RCC 7860 (cell line): ENCODE measurements at places on chromosomes 5 and 9.

DNA sequence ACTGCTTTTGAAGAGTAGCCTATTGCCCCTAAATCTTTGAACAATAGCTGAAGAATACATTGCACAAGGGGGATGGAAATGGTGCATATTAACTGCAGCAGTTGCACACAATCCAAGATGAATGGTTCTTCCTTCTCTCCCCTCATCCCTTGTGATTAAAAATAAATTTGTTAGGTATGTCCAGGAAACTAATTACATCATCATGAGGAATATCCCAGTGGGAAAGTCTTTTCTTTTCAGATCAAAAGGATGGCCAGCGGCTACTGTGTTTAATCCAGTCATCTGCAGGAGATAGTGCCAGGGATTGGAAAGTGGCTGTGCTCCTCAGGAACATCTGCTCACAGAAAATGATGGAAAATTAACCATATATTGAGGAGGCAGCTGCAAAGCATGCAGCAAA is 508.4 kb upstream of the SEMA6A start:
- DNase-seq = no peak

DNA sequence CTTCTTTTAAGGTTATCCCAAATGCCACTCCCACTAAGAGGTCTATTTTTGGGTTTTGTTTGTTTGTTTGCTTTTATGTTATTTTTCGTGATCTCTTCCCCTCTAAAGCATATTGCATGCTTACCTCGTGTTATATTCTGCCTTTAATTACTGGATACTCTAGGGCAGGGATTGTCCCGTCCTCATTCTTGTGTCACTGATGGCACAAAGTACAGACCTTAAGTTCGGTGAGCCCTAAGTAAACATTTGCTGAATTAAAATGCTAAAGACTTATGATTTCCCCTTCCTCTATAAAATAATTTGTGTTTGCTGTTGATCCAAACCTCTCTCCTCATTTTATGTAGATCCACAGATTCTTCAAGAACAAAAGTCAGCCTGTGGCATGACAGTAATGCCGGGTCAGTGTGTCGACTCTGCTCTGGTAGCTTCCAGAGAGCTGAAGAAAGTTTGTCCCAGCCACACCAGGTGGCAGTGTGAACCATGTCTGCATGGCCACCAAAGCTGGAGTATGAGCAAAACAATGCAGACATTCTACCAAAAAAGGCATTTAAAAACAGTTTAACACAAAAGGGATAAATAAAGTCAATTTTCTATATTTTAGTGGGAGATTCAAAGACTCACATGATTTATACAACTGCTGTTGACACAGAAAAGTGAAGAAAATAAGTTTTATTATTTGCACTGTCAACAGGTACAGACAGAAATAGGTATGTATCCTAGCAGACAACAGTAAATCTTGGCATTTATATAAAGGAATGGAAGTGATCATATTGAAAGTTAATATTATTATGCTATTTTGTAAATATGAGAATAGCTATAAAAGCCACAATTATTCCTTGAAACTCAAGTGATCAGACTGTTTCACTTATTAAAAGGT is 17.9 kb upstream of the POC5 start:
- DNase-seq = no peak

DNA sequence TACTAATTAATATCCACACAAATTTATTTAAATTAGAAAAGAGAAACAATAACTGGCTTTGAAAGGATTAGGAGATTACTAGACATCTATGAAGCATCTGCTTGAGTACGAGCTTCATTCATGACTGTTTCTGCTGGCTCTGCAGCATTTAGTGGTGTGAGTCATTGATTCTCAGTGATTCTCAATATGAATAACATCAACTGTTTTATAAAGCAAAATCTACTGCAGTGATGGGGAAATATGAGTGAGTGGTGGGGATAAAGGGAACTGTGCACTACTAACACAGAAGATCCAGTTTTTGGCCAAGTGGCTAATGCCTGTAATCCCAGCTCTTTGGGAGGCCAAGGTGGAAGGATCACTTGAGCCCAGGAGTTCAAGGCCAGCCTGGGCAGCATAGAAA is 8.4 kb downstream of the FNBP1 start:
- DNase-seq = no peak

DNA sequence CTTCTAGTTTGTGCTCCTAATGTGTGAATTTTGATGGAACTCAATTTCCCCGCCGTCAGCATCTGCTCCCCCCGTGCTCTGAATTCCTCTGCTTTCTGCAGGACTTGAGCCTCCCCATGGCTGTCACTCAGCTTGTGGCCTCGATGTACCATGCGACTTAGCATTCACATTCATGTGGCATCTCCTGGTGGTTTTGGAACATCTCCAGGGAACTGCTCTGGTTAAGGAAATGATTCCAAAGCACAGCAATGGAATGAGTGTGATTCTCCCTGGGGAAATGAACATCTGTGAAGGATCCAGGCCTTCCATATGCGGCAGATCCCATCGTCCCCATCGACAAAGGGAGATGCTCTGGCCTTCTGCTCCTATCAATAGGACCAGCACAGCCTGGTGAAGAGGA is 119.0 kb downstream of the ENTREP1 start:
- DNase-seq = peak; percentile 55

DNA sequence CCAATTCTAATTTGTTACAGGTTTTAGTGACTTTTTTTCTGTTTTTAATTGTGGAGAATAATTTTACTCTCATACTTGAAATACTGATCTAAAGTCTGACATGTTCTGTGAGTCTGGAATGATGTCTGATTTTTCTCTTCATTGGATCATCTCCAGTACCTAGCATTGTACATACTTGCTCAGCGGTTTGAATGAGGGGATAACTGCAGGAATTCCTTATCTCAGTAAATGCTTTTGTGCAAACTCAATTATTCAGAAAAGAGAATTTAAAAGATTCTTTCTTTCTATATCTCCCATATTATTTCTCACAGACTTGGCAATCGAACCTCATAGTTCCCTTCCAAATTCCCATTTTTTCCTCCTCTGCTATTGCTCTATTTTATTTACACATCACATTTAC is 397.9 kb upstream of the SGCD start:
- DNase-seq = no peak

GRCh38 chr9:30065888-30066287 is 2318.6 kb upstream of the ACO1 start:
- no peak for DNase-seq

DNA sequence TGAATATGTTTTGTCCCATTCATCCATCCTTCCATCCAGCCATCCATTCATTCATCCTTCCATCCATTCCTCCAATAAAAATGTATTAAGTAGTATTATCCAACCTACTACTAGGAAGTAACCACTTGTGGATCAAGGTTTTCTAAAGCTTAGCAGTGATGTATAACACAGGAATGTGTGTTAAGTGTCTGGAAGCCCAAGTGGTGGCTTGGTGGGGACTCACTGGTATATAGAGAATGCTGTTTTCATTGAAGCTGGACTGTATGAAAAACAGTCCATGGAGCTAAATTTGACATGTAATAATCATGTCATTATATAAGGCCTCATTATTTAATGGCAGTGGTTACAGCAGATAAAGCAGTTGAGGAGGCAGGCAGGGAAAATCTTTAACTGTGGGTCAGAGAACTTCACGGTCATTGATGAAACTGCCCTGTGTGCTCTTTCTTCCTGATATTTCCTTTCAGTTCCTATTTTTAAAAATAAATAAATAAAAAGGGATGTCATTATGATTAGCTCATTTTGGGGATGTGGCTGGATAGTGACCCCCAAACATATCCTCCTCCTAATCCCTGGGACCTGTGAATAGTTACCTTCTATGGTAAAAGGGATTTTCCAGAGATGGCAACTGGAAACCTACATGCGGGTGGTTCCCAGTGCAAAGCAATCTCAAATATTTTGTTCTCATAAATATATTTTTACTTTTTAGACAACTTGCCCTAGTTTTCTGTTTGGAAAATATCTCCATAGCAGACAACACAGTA is 82.3 kb downstream of the DAPK1 start:
- DNase-seq = peak; percentile 29

DNA sequence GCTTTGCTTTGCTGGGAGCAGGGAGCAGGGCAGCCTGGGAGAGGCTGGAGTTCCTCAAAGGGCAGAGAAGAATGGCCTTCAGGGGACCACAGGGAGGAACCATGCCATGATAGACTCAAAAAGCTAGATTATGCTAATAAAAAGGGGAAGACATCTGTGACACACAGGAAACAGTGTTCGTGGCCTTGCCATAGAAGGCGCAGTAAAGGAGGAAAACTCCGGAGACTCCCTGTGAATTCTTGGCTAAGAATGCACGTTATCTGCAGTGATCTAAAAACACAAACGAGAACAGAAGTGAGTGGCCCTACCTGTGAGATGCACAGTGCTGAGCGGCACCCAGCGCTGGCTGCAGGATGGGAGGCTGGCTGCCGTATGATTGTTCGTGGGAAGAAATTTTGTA is 15.9 kb upstream of the LTC4S start:
- DNase-seq = no peak

DNA sequence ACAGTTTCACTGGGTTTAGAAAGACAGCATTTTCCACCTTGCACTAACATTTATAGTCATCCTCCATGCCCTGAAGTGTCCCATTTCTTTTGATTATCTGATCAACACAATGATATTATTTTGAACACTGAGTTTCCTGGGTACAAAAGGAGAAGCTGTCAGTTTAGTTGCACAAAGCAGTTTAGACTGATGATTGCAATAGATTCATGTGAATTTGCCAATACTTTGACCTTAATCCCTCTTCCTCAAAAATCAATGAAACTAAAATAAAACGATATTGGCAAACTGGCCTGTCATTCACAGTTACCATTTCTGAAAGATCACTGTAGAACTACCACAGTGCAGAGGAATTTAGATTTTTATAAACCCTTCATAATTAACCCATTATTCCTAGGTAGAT is 34.2 kb upstream of the RASGRF2 start:
- DNase-seq = no peak

GRCh38 chr9:14369011-14369410 is 55.1 kb upstream of the NFIB start:
- no peak for DNase-seq

DNA sequence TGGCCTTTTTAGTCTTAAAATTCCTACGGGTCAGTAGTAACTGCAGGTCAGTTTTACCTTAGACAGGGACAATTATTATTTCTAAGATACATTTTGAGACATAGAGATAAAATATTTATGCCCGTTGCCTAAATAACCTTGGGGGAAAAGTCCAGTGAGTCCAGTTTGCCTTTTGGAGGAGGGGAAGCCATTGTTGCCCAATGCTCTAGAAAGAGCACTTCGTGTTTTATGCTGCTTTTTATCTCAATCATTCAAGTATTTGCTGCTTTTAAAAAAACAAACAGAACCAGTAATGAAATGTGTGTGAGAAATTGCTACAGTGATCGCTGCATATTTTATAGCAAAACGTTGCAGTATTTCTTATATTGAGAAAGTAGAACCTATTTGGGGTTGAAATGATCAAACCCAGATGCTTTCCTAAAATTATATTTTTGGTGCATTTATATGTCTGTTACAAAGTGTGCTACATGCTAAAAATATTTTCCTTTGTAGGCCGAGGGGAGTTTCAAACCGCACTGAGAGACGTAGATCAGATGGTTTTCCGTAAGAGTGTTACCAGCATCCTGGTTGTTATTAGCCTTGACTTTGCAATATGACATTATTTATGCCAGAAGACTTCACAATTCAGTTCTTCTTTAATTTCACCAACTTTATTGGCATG is 266.8 kb downstream of the AOPEP start:
- DNase-seq = no peak

- DNase-seq = no peak
Observed at GRCh38 chr9:95477885-95478284, 38.9 kb downstream of the PTCH1 start.

- DNase-seq = no peak
Observed at GRCh38 chr5:2136728-2137333, 254.1 kb upstream of the IRX4 start.

DNA sequence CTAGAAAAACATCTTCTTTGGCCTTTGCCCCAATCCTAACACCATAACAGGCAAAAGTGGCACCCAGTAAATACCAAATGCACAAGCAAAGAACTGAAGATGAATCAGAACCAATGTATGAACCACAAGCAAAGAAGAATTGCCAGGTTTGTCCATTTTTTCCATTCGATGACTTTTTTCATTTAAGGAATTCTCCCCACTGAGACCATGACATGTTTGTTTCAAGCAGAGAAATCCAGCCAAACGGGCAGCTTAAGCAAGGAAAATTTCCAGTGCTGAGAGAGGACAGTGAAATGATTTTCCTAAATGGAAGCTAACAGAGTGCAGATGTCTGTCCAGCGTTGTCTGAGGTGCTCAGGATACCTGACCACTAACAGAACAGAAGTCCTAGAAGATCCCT is 203.7 kb downstream of the ADAMTS12 start:
- DNase-seq = no peak

- no peak for DNase-seq
Observed at GRCh38 chr5:54533541-54534190, 16.1 kb downstream of the SNX18 start.

DNA sequence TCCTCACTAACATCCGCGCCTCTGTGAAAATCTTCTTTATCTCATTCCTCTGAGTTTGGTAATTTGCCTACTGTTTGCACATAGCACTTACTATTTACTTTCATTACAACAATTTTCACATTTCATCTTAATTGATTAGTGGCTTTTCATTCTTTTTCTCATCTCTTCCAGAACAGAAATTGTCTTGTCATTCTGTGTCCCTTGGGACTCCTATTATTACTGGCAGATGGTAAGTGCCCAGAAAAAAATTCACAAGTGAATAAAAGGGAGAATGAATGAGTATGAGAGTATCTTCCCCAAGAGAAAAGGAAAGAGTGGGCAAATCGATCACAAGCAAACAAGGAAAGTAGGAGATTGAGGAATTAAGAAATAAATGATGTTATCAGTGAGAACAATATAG is 876.1 kb downstream of the TLE4 start:
- DNase-seq = no peak

DNA sequence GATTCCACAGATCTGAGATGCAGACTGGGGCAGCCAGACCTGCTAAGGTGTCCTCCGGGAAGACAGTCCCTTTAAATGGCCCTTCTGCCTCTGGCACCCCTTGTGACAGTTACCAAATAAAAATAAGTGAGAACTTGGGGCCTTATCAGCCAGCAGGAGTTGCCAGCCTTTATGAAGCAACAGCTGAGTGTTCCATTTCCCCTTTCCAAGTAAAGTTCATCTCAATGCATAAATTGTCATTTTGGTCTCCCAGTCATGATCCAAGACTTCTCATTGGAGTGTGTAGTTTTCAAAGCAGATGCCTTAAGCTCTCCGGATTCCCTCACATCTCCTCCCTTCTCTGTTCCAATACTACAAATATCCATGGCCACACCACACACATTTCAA is 4.1 kb downstream of the PTCH1 start:
- no peak for DNase-seq

GRCh38 chr5:136079195-136079985 is 50.6 kb downstream of the TGFBI start:
- DNase-seq = no peak

GRCh38 chr9:101574731-101575333 is 19.9 kb downstream of the PPP3R2 start:
- no peak for DNase-seq

GRCh38 chr9:99986642-99987041 is 80.2 kb downstream of the STX17 start:
- DNase-seq = no peak

GRCh38 chr9:117427357-117427913 is 12.6 kb upstream of the ASTN2 start:
- DNase-seq = no peak
